ENCODE measurements at places on chromosomes 5 and 9. TPM values are rescaled to one million over a fixed set of nuclear protein-coding genes. Genes with fewer than 3 reads are reported as not detected.

The DDX4 gene
- not detected for total RNA-seq

The PCA3 gene
- total RNA-seq: 0.26 TPM

The CDH9 gene
- not detected for total RNA-seq

The ADAMTS13 gene
- 2.1 TPM for total RNA-seq

The SCGB3A2 gene
- total RNA-seq: not detected

The ELAVL2 gene
- not detected for total RNA-seq

The SLC6A18 gene
- not detected for total RNA-seq

The GARNL3 gene
- total RNA-seq: 18.1 TPM

The AGXT2 gene
- total RNA-seq: not detected

The GARIN3 gene
- not detected for total RNA-seq

The TMC1 gene
- total RNA-seq: not detected

The DAPK1 gene
- total RNA-seq: 18.5 TPM

The HTR1A gene
- total RNA-seq: 0.35 TPM

The TMEM232 gene
- total RNA-seq: 3.2 TPM

The PCDHB12 gene
- total RNA-seq: 3.1 TPM

The DRD1 gene
- not detected for total RNA-seq

The EDIL3 gene
- total RNA-seq: 3.2 TPM
